H1 (cell line): ENCODE measurements at places on chromosomes 4 and X. TPM values are rescaled to one million over a fixed set of nuclear protein-coding genes. Genes with fewer than 3 reads are reported as not detected.

DNA sequence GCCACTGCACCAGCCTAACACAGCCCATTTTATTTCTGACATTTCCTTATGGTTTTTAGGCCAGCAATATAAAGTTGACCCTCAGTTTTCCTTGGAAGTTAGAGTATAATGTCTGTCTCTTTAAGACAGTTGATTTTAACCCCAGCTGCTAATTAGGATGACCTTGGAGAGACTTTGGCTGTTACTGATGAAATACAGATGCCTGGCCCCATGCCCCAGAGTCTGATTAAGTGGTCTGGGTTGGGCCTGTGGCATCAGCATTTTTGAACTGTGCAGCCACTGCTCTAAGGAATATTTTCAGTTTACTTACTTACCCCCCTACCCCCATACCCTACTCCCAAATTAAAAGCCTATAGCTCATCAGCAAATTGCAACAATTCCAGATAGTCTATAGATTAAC is 85.8 kb downstream of the DCLK2 start:
- H3K27me3 ChIP-seq = no peaks in the 10 kb centered on the region
- no peak for DNase-seq
- H3K4me3 ChIP-seq = no peak overlapping the region
- H3K27ac ChIP-seq = no peak overlapping the region
- no peaks in the 10 kb centered on the region for H3K4me1 ChIP-seq

DNA sequence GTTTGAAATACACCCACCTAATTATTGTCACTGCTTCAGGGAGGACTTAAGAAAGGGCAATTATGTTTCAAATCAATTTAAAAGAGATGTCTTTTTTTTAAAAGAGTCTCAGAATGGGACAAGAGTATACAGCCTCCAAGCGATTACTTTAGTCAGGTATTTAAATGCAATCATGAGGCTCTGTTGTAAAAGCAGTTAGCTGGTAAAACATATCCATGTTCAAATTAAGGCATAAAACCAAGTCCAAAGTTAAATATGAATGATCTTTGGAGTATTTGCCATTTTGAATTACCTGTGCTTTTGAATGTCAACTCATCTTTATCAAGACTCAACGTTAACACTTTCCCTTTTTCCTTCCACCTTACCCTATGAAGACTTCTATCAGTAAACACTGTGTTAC is 13.7 kb downstream of the RPS6KA6 start:
- no peak overlapping the region for H3K27ac ChIP-seq
- no peaks in the 10 kb centered on the region for H3K4me1 ChIP-seq
- H3K36me3 ChIP-seq = no peaks in the 10 kb centered on the region
- no peak overlapping the region for H3K4me3 ChIP-seq
- DNase-seq = no peak

DNA sequence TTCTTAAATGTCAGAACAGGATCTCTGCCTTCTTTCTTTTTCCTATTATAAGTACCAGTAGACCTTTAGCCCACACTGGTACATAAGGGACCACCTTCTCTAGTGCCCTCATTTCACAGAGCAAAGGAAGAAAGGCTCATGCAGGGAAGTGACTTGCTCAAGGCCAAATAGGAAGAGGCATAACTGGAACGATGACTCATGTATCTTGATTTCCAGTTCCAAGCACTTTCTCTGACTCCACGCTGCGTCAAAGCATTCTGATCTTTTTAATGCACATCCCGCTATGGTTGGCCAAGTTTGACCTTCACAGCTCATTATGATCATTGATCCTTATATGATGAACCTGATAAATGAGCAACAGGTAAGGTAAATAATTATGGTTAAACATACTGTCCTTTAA is 542.0 kb downstream of the GBA3 start:
- 0 out of 2 replicates have a peak overlapping the region, but pooled peaks have one; percentile 16 for H3K27ac ChIP-seq
- H3K4me1 ChIP-seq = peaks cover 8% of the 10 kb centered on the region; the same call in 1 of the 2 replicates
- H3K4me3 ChIP-seq = no peak overlapping the region

NIPAL1 gene
- total RNA-seq = 4.9 and 5.2 TPM in 2 replicates

GRCh38 chrX:40076750-40077575 is 20.8 kb downstream of the BCOR start:
- no peak for DNase-seq
- no peak overlapping the region for H3K27ac ChIP-seq
- H3K27me3 ChIP-seq = no peaks in the 10 kb centered on the region
- H3K4me3 ChIP-seq = no peak overlapping the region

- H3K27ac ChIP-seq = peak overlapping the region; percentile 67; the same call in 1 of the 2 replicates
- H3K4me3 ChIP-seq = peak overlapping the region; percentile 53
- H3K27me3 ChIP-seq = no peaks in the 10 kb centered on the region
- no peaks in the 10 kb centered on the region; the same call in 1 of the 2 replicates for H3K4me1 ChIP-seq
Measured at GRCh38 chrX:40092808-40093435, 4.8 kb downstream of the BCOR start.

TAB3 gene
- total RNA-seq = 12.7 and 12.9 TPM in 2 replicates

GRCh38 chr4:14336656-14337055 is 665.6 kb upstream of the CPEB2 start:
- DNase-seq = no peak
- H3K4me1 ChIP-seq = peaks cover 2% of the 10 kb centered on the region; the same call in 1 of the 2 replicates
- H3K27ac ChIP-seq = no peak overlapping the region
- H3K36me3 ChIP-seq = no peaks in the 10 kb centered on the region
- no peaks in the 10 kb centered on the region for H3K27me3 ChIP-seq

HPGDS gene
- total RNA-seq = not detected in 2 replicates

DNA sequence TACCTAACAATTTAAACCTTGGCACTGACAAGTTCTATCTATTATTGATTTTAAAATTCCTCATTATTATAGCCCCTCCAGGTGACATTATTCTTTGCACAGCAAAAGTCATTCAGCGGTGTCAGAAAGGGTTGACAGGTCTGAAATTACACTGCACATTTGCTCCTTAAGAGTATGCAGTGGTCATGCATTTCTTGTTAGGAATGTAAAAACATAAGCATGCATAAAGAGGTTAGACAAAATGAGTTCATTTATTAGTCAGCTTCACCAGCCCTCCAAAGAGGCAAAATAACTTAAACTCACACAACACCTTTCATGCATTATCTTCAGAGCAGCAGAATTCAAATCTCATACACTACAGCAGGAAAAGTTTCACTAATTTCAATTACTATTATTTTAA is 158.8 kb downstream of the HNRNPD start:
- H3K4me1 ChIP-seq = no peaks in the 10 kb centered on the region
- no peaks in the 10 kb centered on the region for H3K36me3 ChIP-seq
- H3K27ac ChIP-seq = no peak overlapping the region
- no peak for DNase-seq

GPRIN3 gene
- total RNA-seq = 1.4 and 1.6 TPM in 2 replicates

GRCh38 chrX:112440277-112440676 is 239.5 kb downstream of the LHFPL1 start:
- no peaks in the 10 kb centered on the region for H3K27me3 ChIP-seq
- H3K36me3 ChIP-seq = no peaks in the 10 kb centered on the region
- no peak for DNase-seq
- no peak overlapping the region for H3K27ac ChIP-seq
- H3K4me3 ChIP-seq = no peak overlapping the region

DNA sequence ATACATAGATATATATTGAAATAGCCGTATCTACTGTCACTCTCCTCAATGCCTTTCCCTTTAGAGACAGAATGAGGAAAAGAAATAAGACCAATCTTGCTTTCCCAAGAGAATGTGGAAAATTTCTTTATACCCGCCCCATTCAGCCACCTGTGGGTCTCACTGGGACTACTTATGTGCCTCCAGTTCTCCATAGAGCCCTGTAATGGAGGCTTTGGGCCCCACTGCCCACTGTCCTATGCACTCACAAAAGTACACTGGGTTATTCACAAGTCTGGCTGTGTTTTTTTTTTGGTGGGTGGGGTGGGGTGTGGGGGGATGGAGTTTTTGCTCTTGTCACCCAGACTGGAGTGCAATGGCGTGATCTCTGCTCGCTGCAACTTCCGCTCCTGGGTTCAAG is 70.4 kb upstream of the ELOVL6 start:
- DNase-seq = no peak
- no peak overlapping the region for H3K27ac ChIP-seq
- H3K36me3 ChIP-seq = no peaks in the 10 kb centered on the region
- H3K27me3 ChIP-seq = no peaks in the 10 kb centered on the region

- no peak overlapping the region for H3K27ac ChIP-seq
- no peak overlapping the region for H3K4me3 ChIP-seq
- H3K36me3 ChIP-seq = no peaks in the 10 kb centered on the region
- peaks cover 18% of the 10 kb centered on the region for H3K27me3 ChIP-seq
Measured at GRCh38 chr4:7045961-7046921, 3.1 kb downstream of the TADA2B start.

COL4A6 gene
- 10.4 and 11.8 TPM in 2 replicates for total RNA-seq

SORCS2 gene
- 0.75 and 1.8 TPM in 2 replicates for total RNA-seq

GRCh38 chr4:152808670-152809069 is 28.9 kb downstream of the ARFIP1 start:
- H3K27ac ChIP-seq = no peak overlapping the region
- no peaks in the 10 kb centered on the region for H3K4me1 ChIP-seq
- H3K27me3 ChIP-seq = no peaks in the 10 kb centered on the region
- H3K36me3 ChIP-seq = peaks cover 2% of the 10 kb centered on the region; the same call in 1 of the 2 replicates
- H3K4me3 ChIP-seq = no peak overlapping the region

- H3K4me3 ChIP-seq = no peak overlapping the region
- DNase-seq = no peak
- no peaks in the 10 kb centered on the region; the same call in 1 of the 2 replicates for H3K4me1 ChIP-seq
- H3K36me3 ChIP-seq = no peaks in the 10 kb centered on the region
Measured at GRCh38 chr4:8090312-8090711, 68.3 kb downstream of the ABLIM2 start.

- no peak overlapping the region for H3K27ac ChIP-seq
- H3K4me3 ChIP-seq = no peak overlapping the region
- H3K4me1 ChIP-seq = no peaks in the 10 kb centered on the region
- no peaks in the 10 kb centered on the region for H3K27me3 ChIP-seq
- no peak for DNase-seq
Measured at GRCh38 chrX:6614506-6614905, 79.6 kb upstream of the VCX3A start.

DNA sequence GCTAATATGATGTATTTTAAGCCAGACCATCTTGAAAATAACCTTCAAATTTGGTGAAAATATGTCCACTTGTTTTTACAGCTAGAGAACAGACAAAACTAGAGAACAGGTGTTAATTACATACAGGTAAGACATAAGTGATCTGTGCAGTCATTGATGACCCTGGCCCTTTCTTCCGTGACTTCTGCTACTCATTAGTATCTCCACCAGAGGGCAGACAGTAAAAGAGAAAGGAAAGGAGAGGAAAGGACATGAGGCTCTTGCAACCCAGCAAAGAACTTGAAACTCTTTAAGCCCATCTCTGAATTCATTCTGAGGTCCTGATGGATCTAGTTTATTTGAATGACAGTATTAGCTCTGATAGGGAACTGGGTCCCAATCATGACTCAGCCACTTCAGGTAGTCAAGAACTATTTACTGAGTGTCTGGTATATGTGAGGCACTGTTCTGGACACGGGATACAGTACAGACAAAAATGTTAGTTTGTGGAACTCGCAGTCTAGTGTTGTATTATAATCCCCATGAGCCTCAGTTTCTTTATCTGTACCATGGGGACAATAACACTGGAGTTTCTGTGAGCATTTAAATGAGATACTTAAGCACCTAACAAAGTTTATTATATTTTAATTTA is 121.0 kb upstream of the TEX13D start:
- H3K27ac ChIP-seq = no peak overlapping the region
- H3K4me1 ChIP-seq = no peaks in the 10 kb centered on the region; the same call in 1 of the 2 replicates

DNA sequence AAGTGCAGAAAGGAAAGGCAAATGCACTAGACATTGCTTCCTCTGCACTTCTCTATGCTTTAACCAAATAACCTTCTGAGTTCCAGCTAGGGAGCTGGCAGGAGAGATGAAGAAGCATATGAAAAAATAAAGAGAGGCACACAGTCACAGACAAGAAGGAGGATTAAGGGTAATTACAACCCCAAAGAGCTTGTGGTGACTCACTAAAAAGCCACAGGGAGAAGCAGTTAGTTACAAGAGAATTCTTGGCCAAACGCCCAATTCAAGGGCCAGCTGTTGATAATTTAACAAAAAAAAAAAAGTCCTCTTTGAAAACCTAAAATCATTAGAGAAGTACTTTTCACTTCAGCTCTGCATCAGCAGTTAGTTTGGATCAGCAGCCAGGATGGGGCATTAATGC is 478.0 kb downstream of the KCNIP4 start:
- no peak overlapping the region for H3K4me3 ChIP-seq
- no peak overlapping the region for H3K27ac ChIP-seq
- no peaks in the 10 kb centered on the region for H3K27me3 ChIP-seq
- DNase-seq = no peak

TRPC5OS gene
- not detected in 2 replicates for total RNA-seq

- no peak for DNase-seq
- no peak overlapping the region for H3K27ac ChIP-seq
- H3K4me1 ChIP-seq = no peaks in the 10 kb centered on the region; the same call in 1 of the 2 replicates
- H3K27me3 ChIP-seq = no peaks in the 10 kb centered on the region
- H3K36me3 ChIP-seq = no peaks in the 10 kb centered on the region
Measured at GRCh38 chr4:150216726-150217125, 138.5 kb downstream of the DCLK2 start.

GRCh38 chr4:140353786-140354185 is 19.7 kb upstream of the SCOC start:
- no peak overlapping the region for H3K27ac ChIP-seq
- no peak for DNase-seq
- no peaks in the 10 kb centered on the region for H3K27me3 ChIP-seq
- no peak overlapping the region for H3K4me3 ChIP-seq
- no peaks in the 10 kb centered on the region for H3K36me3 ChIP-seq

- H3K27ac ChIP-seq = no peak overlapping the region
- H3K27me3 ChIP-seq = no peaks in the 10 kb centered on the region
Measured at GRCh38 chrX:49183701-49184281, 2.4 kb downstream of the PRICKLE3 start.
